ENCODE measurements at places on chromosomes 2 and 18.

DNA sequence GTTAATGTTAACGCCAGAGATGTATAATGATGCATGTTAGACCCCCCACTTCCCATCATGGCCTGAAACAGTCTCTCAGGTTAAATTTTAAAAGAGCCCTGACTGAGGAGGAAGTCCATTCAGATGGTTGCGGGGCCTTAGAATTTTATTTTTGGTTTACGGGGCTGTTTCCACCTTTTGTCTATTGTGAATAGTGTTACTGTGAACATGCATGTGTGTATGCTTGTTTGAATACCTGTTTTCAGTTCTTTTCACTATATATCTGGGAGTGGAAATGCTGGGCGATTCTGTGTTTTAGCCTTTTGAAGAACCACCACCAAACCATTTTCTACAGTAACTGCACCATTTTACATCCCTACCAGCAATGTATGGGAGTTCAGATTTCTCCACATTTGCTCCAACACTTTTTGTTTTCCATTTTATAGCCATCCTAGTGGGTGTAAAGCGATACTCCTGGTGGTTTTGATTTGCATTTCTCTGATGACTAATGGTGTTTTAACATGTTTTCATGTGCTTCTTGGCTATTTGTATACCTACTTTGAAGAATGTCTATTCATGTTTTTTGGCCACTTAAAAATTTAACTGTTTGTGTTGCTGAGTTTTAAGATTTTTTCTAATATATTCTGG, 133.0 kb downstream of the MYO3B start:
- no peak for DNase-seq

GRCh38 chr2:240458900-240459391, 23.5 kb downstream of the GPC1 start:
- no peak for DNase-seq

DNA sequence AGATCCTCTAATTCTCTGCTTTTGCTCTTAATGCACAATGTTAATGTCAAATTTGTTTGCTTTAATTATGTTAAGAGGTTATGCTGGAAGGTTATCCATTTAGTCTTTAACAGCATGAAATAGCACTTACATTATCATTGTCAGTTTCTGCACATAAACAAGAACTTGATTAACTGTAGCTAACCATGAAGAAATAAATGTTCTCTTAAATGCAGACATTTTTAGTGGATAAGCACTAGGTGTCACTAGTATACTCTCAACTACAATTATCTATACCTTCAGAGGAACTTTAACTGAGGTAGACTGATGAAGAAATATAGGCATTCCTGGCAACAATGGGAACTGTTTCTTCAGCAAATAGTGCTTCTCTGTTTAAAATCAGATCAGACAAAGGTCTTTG, 178.8 kb upstream of the CHST9 start:
- peak; percentile 71 for DNase-seq

- no peak for DNase-seq
Measured at GRCh38 chr2:159715451-159715850, 3.1 kb downstream of the MARCHF7 start.

DNA sequence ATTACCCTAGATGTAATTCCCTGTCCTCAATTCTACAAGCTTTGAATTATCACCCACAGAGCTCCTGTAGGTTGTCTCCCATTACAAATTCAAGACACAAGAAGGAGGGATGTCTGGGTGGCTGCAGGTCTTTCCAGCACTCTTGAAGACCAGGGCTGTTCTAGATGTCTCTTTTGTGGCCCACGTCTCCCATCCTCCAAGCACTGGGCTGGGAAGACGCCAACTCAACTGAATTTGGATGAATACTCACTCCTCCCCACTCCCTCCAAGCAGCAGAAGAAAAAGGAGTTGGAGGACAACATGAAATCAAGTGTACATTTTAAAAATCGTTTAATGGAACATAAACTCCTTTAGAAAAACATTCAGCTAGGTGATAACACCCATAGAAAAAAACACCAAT, 31.2 kb downstream of the SMAD7 start:
- no peak for DNase-seq

- DNase-seq, result peak; percentile 17
Measured at GRCh38 chr2:9300829-9301453, 94.3 kb downstream of the ASAP2 start.

DNA sequence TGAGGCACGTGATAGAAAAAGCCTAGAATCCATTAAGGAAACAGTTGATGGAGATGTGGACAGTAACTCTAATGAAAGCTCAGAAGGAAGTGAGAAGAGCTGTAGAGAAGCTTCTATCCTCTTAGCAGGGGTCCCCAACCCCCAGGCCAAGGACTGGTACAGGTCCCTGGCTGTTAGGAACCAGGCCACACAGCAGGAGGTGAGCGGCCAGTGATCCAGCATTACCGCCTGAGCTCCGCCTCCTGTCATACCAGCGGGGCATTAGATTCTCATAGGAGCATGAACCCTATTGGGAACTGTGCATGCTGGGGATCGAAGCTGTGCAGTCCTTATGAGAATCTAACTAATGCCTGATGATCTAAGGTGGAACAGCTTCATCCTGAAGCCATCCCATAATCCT, 8.7 kb upstream of the IMP4 start:
- peak; percentile 6 for DNase-seq

GRCh38 chr18:40708726-40709125, 1246.3 kb upstream of the PIK3C3 start:
- peak; percentile 10 for DNase-seq

DNA sequence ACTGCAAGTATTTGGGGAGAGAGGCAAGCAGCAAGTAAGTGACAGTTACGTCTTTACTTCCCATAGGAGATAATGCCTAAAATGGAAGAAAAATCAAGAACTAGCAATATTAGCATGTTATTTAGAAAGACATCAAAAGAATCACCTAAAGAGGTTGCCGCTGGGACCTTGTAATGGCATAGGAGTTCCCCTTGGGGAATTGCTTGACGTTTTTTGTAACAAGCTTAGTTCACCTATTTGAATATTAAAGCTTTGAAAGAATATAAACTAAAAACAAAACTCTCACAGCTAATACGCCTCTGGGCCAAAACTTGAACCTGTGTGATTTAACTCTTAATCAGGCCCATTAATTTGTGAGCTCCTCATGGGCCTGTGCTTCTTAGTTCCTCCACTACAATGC, 89.0 kb downstream of the AAK1 start:
- no peak for DNase-seq

- no peak for DNase-seq
Measured at GRCh38 chr2:218895759-218896500, 15.3 kb downstream of the WNT10A start.

- no peak for DNase-seq
Measured at GRCh38 chr18:21991886-21992285, 177.5 kb upstream of the GATA6 start.

GRCh38 chr18:69208545-69208944, 192.1 kb upstream of the DOK6 start:
- DNase-seq, result no peak

DNA sequence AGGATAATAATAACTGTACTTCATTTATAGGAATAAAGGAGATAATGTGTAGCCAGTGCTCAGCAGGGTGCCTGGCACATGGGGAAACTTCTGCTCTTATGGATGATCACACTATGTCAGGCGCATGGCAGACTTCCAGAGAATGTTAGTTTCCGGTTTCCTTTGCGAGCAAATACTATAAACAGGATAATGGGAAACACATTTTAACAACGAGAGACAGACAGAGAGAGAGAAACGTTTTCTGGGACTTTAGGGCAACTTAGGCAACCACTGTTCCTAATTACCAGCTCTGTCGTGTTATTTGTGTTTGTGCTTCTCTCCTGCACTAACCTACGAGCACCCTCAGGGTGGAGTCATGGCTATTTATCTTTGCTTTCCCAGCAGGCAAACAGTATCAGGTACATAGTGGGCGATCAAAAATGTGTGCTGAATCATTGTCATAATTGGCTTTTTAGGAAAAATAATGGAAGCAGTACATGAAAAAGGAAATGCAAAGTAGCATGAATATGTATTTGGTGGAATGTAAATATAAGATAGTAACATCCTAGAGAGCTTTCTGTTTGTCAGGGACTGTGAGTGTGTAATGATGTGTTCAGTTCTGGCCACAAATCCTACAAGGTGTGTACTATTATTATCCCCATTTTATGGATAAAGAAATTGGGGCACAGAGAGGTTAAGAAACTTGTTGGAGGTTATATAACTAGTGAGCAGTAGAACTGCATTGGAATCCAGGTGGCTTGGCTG, 36.8 kb upstream of the IGFBP2 start:
- peak; percentile 83 for DNase-seq

DNA sequence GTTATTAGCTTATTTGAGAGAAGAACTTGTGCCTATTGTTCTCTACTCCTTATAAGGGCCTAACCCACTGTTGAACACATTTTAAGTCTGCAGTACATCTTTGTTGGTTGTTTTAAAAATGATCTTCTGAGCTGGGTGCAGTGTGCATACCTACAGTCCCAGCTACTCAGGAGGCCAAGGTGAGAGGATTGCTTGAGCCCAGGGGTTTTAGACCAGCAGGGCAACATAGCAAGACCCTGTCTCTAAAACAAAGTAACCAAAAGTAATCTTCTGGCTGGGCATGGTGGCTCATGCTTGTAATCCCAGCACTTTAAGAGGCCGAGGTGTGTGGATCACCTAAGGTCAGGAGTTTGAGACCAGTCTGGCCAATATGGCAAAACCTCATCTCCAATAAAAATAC, 25.8 kb upstream of the RAB10 start:
- no peak for DNase-seq

- no peak for DNase-seq
Measured at GRCh38 chr18:75880925-75881504, 453.5 kb upstream of the SMIM21 start.

- DNase-seq, result peak; percentile 75
Measured at GRCh38 chr18:80148326-80149199, 39.5 kb downstream of the ADNP2 start.

- DNase-seq, result peak; percentile 63
Measured at GRCh38 chr2:51484605-51485004, 452.7 kb upstream of the NRXN1 start.

DNA sequence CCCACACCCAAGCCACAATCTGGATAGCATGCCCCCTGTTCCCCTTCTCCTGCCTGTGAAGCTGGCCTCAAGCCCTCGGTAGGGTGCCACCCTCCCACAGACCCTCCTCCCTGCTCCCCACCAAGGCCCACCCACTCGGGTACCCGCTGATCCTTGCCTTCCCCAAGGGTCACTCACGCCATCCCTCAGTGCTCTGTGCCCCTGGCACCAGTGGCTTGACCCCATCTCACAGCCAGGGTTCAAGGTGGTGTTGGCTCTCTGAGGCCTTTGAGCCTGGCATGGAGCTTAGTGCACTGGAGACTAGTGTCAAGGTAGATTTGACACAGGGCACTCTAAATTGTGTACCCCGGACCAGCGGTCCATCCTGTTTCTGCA, 11.9 kb downstream of the ADRA2B start:
- no peak for DNase-seq

GRCh38 chr2:22481486-22482259, 903.3 kb upstream of the KLHL29 start:
- DNase-seq, result no peak

DNA sequence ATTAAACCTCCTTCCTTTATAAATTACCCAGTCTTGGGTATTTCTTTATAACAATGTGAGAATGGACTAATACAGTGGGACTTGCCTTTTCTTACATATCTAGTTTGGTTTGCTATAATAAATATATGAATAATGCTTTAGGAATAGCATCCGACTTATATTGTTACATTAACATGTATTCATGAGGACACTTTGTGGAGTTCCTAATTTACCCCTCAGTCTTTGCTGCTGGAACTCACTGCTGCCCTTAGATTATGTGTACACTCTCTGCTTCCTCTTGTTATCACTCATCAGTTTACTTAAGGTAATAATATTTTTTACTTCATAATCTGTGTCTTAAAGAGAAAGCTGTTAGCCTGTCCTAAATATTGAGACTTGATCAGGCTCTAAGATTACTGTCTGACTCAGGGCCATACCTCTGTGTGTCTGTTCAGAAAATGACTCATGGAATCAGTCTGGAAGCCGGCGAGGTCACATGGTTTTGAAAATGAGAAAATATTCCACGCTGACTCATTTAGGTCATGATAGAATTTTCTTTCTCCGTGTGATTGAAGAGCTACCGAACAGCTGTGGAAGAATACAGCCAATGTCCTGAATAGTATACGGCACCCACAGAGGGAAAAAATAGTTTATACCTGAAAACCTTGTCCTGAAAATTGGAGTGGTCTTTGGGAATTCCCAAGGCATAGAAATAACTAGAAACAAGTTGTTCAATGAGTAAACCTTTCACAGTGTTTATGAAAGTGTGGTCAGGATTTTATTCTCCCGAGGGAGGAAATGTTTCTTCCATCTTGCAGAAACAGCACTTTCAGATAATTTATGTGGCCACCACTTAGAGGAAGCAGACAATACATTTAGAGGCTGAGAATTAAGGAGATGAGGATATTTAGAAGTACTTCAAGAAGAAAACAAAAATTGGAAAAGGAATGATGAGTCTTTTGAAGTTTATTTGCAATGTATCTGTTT, 156.4 kb downstream of the DSEL start:
- DNase-seq, result peak; percentile 23

GRCh38 chr2:62362561-62362960, 143.4 kb downstream of the TMEM17 start:
- no peak for DNase-seq

GRCh38 chr2:56671973-56672569, 488.3 kb downstream of the CCDC85A start:
- no peak for DNase-seq

GRCh38 chr2:205644018-205644417, 38.3 kb upstream of the NRP2 start:
- DNase-seq, result no peak

- DNase-seq, result no peak
Measured at GRCh38 chr2:55038428-55038827, 11.8 kb downstream of the RTN4 start.

- peak; percentile 8 for DNase-seq
Measured at GRCh38 chr2:11850082-11850481, 103.7 kb downstream of the LPIN1 start.

GRCh38 chr2:40166006-40166405, 285.9 kb downstream of the SLC8A1 start:
- peak; percentile 92 for DNase-seq

DNA sequence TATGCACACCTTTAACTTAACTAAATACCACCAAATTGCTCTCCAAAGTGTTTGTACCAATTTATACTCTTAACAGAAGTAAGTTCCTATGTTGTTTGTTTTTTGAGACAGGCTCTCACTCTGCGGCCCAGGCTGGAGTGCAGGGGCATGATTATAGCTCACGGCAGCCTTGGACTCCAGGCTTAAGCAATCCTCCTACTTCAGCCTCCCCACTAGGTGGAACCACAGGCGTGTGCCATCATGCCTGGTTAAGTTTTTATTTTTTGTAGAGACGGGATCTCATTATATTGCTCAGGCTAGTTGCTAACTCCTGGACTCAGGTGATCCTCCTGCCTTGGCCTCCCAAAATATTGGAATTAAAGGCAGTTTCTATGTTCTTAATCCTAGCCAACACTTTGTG, 13.1 kb upstream of the NAB1 start:
- DNase-seq, result no peak
